Activated gamma-delta T cell treated with Interleukin-2 at 50 U/mL for 16 hours (primary cell): ENCODE measurements at places on chromosomes 16 and 17.

- no peak for DNase-seq
Measured at GRCh38 chr17:77863814-77864161, 94.7 kb upstream of the TNRC6C start.

DNA sequence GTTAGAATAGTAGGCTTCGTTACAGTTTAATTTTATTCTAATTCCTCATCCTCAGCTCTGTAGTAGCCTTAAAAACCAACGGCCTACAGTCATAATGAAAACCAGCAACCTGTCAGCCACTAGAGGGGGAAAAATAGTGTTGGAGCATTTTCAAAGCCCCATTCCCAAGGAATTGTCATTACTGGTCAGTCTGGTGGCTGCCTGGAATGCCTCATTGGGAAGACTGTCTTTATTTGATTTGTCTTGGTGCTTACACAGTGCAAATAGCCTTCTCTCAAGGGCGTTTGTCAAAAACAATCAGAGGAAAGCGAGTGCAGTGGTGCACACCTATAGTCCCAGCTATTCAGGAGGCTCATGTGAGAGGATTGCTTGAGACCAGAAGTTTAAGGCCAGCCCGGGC is 4.7 kb downstream of the LPCAT2 start:
- no peak for DNase-seq

- DNase-seq = no peak
Measured at GRCh38 chr17:9306086-9306485, 269.5 kb downstream of the STX8 start.

DNA sequence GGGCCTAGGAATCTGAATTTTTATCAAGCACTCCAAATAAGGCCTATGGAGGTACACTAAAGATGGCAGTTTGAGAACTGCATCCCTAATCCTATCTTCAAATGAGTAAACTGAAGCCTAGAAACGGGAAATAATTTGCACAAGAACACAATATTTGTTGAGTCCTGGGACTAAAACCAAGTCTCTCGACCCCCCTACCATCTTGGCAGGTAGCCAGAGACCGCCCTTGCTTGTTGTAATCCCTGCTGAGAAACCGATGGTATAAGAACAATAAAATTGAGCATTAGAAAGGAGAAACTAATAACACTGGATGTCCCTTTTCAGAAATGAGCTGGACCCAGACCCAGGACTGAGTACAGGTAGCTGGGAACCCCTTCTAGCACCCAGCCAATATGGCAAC is 24.4 kb downstream of the ADAMTS18 start:
- no peak for DNase-seq

- no peak for DNase-seq
Measured at GRCh38 chr16:71217506-71217905, 13.0 kb downstream of the HYDIN start.

DNA sequence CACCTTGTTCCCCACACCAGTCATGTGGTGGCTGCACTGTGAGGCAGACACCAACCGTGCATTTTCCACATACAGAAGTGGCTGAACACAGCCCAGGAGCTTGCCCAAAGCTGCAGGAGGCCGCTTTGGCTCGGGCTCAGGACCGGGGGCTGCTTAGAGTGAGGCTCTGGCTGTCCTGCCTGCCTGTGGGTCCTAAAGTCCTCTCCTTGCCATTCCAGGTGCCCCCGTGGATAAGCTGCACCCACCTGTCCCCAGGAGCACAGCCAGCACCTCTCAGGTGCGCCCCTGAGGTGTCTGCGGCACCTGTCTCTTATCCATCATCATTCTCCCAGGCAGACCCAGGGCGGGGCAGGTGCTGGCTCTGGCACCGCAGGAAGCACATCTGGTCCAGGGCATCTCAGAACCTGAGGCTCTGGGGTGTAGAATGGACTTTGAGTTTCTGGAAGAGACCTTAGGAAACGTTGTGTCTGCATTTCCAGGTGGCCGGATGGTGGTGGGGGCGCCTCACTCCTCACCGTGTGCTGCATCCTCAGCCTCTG is 180.5 kb upstream of the ZNF469 start:
- DNase-seq = no peak

DNA sequence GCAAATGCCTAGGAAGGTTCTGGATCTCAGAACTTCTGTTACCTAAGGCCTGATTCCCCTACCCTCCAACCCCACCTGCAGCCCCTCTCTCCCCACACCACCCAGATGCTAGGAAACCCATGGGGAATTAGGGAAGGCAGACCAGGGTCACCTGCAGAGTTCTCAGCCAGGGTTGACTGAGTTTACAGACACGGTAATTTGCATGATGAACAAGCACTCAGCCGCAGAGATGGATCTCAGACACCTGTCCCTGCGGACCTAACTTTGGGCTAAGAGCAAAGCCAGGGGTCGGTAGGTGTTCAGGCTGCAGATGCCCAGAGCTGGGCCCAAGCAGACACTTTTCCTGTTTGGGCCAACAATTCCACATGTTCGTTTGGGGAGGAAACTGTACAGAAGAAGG is 2.9 kb downstream of the ABI3 start:
- DNase-seq = no peak
